G401 (cell line): ENCODE measurements at places on chromosomes 4 and X. TPM values are rescaled to one million over a fixed set of nuclear protein-coding genes. Genes with fewer than 3 reads are reported as not detected.
A peak's percentile ranks its signal among the peaks of the same experiment; 100 is the strongest.

GRCh38 chrX:24294619-24295018 lies 19.2 kb downstream of the SUPT20HL2 start:
- no peak for DNase-seq

- DNase-seq = no peak
Measured at GRCh38 chrX:2230457-2230856, 270.3 kb downstream of the DHRSX start.

Gene FAM241A
- total RNA-seq = 0.12 and 0.37 TPM in 2 replicates

Gene NOX1
- total RNA-seq = not detected in 2 replicates

DNA sequence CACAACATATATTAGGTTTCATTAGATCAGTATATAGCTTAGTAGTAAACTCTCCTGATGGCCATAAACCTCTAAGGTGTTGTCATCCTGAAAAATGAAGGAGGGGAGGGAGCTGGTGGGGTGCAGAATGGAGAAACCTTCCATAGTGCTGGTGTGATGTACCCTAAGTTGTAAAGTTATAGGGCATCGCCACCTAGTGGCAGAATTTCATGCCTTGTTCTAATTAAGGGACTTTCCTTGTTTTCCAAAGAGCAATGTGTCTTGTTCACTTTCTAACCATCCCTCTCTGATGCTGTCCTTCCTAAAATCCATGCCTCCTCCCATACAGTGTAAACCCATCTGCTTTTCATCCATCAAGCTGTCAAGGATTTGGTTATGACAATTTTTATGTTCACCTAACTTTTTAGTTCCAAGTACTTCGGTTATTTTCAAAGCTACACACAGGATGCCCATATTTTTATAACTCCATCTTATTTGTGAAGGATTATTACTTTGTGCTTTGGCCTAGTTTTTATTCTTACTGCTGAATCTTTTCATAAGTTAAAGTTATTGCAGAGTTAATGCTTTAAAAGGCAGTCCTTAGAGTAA lies 4.5 kb downstream of the NBDY start:
- peak; percentile 71 for DNase-seq

Gene FAM50A
- 56.1 and 63.4 TPM in 2 replicates for total RNA-seq
